T1000 (cell line): ENCODE measurements at places on chromosomes 12 and 14.
A peak's percentile ranks its signal among the peaks of the same experiment; 100 is the strongest.

- no peak for DNase-seq
These were observed 29.4 kb upstream of the PPP2R5C start for GRCh38 chr14:101732118-101732517.

DNA sequence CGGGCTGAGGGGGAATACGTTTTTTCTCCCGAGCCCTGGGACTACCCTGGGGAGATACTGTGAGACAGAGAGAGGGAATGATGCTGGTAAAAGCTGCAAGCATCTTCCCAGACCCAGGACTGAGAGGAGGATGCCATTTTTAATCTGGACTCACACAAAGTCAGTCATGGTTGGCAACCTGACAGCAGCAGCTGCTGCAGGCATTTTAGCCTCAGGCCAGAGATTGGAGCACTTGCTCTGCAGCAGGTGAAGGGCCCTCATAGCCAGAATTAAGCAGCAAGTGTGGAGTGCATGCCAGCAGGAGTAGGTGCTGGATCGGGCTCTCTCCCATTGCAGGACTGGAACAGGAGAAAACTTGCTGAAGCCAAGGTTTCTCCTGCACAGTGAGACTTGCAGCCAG, 361.1 kb upstream of the CLEC14A start:
- no peak for DNase-seq

- DNase-seq = no peak
These were observed 1.4 kb upstream of the ABCD2 start for GRCh38 chr12:39620659-39621658.

DNA sequence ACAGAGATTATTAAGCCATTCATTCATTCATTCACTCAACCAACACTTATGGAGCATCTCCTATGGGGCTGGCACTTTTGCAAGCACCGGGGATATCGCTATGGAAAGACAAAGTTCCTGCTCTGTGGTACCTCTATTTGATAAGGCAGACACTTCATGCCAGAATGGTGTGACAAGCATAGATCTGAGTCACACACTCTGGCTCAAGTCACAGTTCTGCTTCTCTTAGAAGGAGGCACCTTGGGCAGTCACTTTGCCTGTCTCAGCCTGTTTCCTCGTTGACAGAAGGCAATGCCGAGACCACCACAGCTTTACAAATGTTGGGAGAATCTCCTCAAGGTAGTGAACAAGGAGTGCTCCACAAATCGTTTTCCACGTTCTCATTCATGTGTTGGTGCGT, 205.2 kb downstream of the SLC41A2 start:
- no peak for DNase-seq

- no peak for DNase-seq
These were observed 953 bp upstream of the SNRPF start for GRCh38 chr12:95857799-95858198.

DNA sequence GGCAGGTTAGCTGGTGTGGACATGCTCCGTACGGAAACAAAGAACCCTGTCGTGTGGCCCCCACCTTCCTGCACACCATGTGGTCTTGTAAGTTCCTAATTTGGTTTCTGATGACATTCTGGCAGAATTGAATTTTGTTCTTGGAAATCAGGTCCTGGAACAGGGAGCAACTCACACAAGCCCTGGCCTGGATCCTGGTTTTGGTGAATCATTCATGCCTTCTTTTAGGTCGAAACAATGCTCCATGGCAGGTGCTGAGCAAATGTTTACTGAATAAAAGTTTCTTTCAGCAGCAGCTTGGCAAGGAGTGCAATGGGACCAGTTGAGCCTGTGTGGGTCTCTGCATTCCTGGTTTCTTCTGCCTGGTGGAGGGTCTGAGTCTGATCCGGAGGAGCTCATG, 978.4 kb downstream of the BCL11B start:
- DNase-seq = no peak

GRCh38 chr12:124389138-124389724, 94.3 kb downstream of the RFLNA start:
- DNase-seq = peak; percentile 47

GRCh38 chr14:38339696-38340095, 83.8 kb upstream of the CLEC14A start:
- peak; percentile 9 for DNase-seq

GRCh38 chr12:95412482-95413311, 61.3 kb upstream of the METAP2 start:
- DNase-seq = peak; percentile 16

- no peak for DNase-seq
These were observed 56.3 kb downstream of the SIX6 start for GRCh38 chr14:60565211-60565610.

GRCh38 chr14:77000340-77001270, 27.9 kb downstream of the IRF2BPL start:
- no peak for DNase-seq

DNA sequence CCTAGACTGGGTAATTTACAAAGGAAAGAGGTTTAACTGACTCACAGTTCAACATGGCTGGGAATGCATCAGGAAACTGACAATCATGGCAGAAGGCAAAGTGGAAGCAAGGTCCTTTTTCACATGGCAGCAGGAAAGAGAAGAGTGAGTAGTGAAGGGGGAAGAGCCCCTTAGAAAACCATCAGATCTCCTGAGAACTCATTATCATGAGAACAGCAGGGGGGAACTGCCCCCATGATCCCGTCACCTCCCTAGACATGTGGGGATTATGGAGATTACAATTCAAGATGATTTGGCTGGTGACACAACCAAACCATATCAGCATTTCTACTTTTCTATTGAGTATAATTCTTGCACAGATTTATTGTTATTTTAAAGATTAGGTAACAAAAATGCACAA, 822.1 kb upstream of the FLRT2 start:
- DNase-seq = no peak
